ENCODE measurements at places on chromosomes 6 and 20.
A peak's percentile ranks its signal among the peaks of the same experiment; 100 is the strongest.

DNA sequence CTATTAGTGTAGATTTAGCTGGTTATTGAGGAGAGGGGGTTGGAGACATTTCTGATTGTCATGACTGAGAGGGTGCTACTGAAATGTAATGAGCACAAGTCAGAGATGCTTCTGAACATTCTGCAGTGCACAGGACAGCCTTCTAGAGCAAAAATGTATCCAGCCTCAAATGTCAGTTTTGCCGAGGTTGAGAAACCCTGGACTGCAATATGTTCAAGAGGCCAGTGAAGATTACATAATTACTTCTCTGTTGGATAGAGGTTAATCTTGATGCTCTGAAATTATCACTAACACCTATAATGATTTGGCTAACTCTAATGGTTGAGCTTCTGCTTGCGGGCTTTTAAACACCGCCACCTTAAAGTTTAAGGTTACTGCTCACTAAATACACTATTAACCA, 3.4 kb upstream of the DUSP22 start:
- no peak for DNase-seq

- DNase-seq, result no peak
Measured at GRCh38 chr20:50360218-50360672, 149.9 kb upstream of the PTPN1 start.

- DNase-seq, result no peak
Measured at GRCh38 chr6:150536835-150537234, 62.9 kb upstream of the PLEKHG1 start.

- peak; percentile 65 for DNase-seq
Measured at GRCh38 chr6:166957087-166957804, 896 bp upstream of the RNASET2 start.

- no peak for DNase-seq
Measured at GRCh38 chr6:103908898-103909297, 950.8 kb downstream of the HACE1 start.

GRCh38 chr6:159899994-159900745, 9.4 kb downstream of the MAS1 start:
- DNase-seq, result no peak

- no peak for DNase-seq
Measured at GRCh38 chr6:110318971-110319370, 39.2 kb downstream of the METTL24 start.

GRCh38 chr6:144730088-144730645, 445.0 kb downstream of the UTRN start:
- DNase-seq, result no peak

- DNase-seq, result no peak
Measured at GRCh38 chr20:16005915-16006493, 567.2 kb downstream of the KIF16B start.

GRCh38 chr6:67883500-67884366, 751.3 kb upstream of the ADGRB3 start:
- DNase-seq, result no peak

DNA sequence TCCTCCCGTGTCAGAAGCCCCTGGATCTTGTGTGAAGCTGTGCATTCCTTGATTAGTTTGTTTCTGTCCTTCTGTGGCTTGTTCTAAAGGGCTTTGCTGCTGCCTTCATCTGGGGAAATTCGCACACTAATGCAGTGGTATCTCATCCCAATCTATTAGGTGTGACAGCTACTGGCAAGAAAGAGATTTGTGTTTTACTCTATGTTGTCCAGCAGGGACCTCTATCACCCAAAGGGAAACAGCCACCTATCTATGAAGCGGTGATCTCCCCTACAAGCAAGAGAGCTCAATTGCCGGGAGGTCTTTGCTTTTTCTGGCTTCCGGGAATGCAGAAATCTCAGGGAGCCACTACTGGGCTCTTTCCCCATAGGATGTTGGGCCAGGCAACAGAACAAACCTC, 151.8 kb downstream of the NRN1 start:
- DNase-seq, result no peak

DNA sequence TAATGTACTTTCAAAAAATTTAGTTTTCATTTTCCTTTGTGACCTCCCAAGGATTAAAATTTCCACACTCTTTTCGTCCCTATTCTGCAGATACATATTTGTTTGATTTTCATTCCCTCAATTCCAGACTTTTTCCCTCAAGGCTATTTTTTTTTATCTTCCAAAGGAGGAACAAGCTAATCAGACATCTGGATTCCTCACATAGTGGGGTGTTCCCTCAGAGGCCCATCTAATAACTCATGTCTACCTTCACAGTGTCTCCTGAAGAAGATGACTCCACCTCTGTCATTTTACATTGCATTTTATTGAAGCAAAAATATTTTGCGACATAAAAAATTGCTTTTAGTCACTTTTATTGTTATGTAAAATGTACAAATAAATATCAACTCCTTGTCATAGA, 122.2 kb downstream of the RFPL4B start:
- no peak for DNase-seq

- no peak for DNase-seq
Measured at GRCh38 chr6:162307865-162308264, 419.7 kb downstream of the PRKN start.

- DNase-seq, result no peak
Measured at GRCh38 chr6:151961809-151962208, 154.3 kb downstream of the ESR1 start.

DNA sequence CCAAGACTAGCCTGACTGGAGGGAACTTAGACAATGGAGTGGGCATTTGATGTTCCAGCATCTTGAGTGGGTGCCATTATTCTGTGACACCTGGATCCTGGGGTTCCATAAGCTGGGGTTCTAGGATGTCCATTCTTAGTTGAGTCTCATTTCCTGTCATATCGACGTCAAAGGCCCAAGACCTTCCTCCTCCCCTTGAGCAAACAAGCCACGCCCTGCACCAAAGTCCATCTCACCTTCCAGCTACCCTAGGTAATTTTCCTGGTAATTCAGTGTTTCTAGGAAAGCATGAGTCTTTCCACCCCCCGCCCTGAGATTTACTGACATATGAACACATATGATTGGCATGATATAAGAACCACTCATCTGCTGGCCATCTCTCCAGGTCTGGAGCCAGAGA, at the start of gene TRIM40:
Gene TRIM40 (plus strand): TSS at position 384 of the 400 bp plus-strand sequence. CDS start 897 bp downstream, outside the sequence.
- DNase-seq, result no peak

DNA sequence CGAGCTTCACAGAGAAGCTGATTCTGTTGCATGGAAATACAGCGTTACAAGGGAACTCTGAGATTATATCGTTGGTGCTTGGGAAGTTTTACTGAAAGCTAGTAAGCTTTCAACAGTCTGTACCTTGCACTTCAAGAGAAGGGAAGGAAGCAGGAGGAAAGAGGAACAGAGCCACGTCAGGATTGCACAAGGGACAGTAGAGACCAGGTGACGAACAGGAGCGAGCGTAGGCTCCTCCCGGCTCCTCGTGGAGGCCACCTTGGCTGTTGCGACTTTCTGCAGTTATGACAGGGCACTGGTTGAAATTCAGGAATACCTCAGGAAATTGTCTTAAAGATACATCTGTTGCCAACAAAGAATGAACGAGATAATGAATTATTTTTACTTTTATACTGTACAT, 18.8 kb downstream of the RTF2 start:
- DNase-seq, result peak; percentile 19

DNA sequence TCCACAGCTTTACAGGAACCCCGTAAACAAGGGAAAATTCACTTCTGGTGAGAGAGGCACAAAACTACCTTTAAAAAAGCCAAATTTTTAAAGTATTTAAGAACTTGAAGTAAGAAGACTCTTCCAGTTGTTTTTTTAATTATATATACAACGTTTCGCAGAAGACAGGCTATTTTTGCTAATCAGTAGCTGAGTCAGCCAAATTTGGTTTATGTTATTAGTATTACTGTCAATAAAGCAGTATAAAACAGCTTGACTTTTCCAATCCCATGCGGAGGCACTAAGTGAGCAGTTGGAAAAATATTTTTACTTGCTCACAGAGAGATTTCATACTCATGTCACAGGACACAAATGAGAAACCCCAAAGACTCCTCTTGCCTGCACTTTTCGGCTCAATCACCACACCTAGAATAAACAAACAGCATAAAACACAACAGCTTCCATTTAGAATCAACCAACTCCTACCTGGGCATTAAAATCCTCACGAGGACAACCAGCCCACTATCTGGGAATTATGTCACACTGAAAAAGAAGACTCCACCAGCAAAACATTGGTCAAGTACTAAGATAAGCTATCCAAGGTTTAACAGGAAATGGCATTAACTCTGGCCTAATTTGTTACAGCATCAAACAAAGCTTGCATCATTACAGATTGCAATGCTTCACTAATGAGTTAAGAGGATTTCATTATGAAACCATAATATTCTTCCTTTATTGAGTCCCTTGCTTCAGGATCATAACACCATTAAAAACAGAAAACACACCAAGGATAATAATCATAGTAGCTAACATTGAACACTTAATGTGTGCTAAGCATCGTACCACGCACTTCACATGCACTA, 26.3 kb downstream of the ELOVL5 start:
- DNase-seq, result peak; percentile 46

- no peak for DNase-seq
Measured at GRCh38 chr6:98648211-98648914, 186.0 kb upstream of the POU3F2 start.

DNA sequence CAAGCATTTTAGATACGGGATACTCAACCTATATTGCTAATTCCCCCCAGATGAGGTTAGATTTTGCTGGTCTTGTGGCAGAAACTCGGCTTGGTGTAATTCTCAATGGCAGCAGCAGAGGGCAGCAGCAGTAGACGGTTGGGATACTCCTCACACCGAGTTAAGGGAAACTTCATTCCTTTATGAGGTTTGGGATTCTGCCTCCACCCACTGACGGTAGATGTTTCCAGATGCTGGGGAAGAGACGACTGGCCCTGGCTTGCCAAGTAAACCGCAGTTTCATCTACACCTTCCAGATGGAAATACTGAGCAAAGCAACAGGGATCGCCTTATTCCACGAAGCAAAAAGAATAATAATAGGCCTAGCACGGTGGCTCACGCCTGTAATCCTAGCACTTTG, 8.2 kb upstream of the TBC1D7 start:
- peak; percentile 88 for DNase-seq

DNA sequence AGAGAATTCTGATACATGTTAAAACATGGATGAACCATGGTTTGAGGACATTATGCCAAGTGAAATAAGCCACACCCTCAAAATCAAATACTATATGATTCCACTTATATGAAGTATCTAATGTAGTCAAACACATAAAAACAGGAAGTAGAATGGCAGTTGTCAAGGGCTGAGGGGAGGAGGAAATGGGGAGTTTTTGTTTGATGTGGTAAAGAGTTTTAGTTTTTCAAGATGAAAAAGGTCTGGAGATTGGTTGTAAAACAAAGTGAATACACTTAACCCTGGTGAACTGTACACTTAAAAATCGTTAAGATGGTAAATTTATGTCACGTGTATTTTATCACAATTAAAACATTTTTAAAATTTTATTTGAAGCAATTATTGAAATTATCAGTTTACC, 127.4 kb upstream of the GRIK2 start:
- peak; percentile 4 for DNase-seq

GRCh38 chr6:134436950-134437349, 119.0 kb upstream of the SGK1 start:
- no peak for DNase-seq

DNA sequence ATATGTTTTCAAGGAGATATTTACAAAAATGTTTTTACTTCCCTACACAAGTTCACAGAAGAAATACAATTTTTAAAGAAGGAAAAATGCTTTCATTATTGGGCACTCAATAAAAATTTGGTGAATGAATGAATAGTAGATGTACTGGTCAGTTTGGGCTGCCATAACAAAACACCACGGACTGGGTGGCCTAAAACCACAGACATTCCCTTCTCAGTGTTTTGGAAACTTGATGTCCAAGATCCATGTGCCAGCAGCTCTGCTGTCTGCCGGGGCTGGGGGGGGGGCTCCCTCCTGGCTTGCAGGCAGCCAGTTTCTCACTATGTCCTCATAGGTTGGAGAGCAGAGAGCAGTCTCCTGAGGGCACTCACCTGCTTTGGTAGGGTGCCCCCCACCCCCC, 62.0 kb downstream of the FAM120B start:
- no peak for DNase-seq

- DNase-seq, result no peak
Measured at GRCh38 chr6:16827627-16828026, 66.4 kb upstream of the ATXN1 start.

GRCh38 chr6:15327271-15327670, 81.4 kb downstream of the JARID2 start:
- DNase-seq, result peak; percentile 90

DNA sequence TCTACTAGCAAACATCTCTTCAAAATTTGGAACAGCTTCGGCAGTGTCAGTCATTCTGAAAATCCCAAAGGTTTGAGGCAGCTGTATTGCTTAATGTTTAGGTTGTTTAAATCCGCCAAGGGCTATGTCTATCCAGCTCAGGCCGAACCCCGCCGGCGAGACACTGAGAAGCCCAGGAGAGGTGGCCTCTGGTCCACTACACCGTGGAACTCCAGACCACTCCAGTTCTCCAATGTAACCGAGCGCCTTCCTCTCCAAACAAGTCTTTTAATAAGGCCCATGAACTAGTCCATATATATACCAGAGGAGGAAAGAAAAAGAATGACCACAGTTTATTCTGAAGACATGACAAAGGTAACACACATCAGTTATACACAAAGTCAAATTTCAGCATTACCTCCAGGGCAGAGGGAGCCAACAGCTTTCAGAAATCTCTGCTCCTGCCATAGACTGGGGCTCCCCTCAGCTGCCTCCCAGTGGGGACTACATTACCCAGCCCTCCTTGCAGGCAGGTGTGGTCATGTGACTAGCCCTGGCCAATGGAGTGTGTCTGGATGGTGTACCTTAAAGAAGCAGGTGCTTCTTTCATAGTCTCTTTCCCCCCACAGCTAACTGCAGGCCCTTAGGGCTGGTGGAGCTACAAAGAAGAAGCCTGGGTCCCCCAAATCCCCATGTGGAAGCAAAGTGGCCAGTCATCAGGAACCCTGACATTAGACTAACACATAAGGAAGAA, at the start of gene RAMACL:
Gene RAMACL (minus strand): TSS at position 255 of the 733 bp plus-strand sequence. CDS start 201 bp downstream, at position 54.
- DNase-seq, result peak; percentile 38

DNA sequence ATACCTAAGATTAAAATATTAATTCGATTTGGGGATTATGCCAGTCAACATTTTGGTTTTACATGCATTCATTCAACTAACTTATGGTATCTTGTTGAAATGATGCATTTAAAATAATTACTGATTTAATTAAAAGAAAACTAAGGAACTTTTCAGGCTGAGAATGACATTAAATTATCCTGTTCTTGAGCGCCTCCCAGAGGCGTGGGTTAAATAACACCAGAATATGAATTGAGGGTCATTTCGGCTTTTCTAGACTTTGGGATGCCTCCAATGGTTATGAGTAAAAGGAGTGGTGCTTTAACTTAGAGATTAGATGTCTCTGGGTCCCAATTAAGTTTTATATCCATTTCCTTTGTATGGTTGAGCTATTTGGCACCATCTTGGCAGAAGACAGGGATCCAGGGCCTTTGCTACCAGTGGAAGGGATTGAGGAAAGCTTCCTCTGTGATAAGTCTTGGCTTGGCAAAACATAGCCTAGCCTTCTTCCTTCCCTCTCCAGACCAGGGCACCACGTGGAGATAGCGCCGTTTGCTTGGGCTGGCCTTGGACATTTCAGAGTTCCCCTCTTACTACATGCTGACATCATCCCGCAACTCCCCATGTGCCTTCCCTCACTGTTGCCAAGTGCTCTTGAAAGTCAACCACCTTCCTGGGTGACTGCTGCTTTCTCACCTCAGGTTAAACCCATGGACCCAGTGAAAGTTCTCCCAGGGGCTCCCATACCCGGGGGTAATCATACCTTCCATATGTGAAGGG, 28.7 kb downstream of the GNAS start:
- DNase-seq, result peak; percentile 44

- DNase-seq, result no peak
Measured at GRCh38 chr6:117142142-117142541, 123.2 kb upstream of the VGLL2 start.
